ENCODE measurements at places on chromosomes 2 and 18. TPM values are rescaled to one million over a fixed set of nuclear protein-coding genes. Genes with fewer than 3 reads are reported as not detected.

Gene PROC
- not detected for total RNA-seq

Gene HRH4
- total RNA-seq, result 0.17 TPM

Gene CNTNAP5
- total RNA-seq, result not detected

Gene RNF125
- 40.3 TPM for total RNA-seq

Gene SLC23A3
- total RNA-seq, result 1.8 TPM

Gene CRACDL
- 1.2 TPM for total RNA-seq

Gene SMAD2
- total RNA-seq, result 140 TPM

Gene PLA2R1
- total RNA-seq, result not detected

Gene BCL2
- total RNA-seq, result 141 TPM

Gene MYO7B
- 0.54 TPM for total RNA-seq

Gene CAPN14
- total RNA-seq, result 0.68 TPM

Gene UGT1A4
- not detected for total RNA-seq

Gene NFU1
- 17.9 TPM for total RNA-seq

Gene HOXD8
- not detected for total RNA-seq

Gene CCDC85A
- total RNA-seq, result not detected

Gene BCS1L
- 52.2 TPM for total RNA-seq

Gene LYG2
- not detected for total RNA-seq

Gene IL1F10
- total RNA-seq, result not detected

Gene DNAJC5G
- not detected for total RNA-seq

Gene DUSP28
- total RNA-seq, result 10.3 TPM

Gene EFR3B
- total RNA-seq, result 0.07 TPM

Gene B4GALT6
- 2.0 TPM for total RNA-seq

Gene C2orf66
- 1.8 TPM for total RNA-seq

Gene TMEM17
- not detected for total RNA-seq

Gene M1AP
- total RNA-seq, result not detected

Gene ALMS1
- 16.9 TPM for total RNA-seq

Gene KCNJ3
- total RNA-seq, result not detected

Gene ZBTB7C
- total RNA-seq, result 0.81 TPM

Gene COL4A3
- total RNA-seq, result not detected

Gene MC5R
- 0.15 TPM for total RNA-seq

Gene ACVR2A
- total RNA-seq, result 5.7 TPM

Gene EVA1A
- total RNA-seq, result not detected

Gene GPR55
- total RNA-seq, result 0.98 TPM
